ENCODE measurements at places on chromosomes 4 and X.

- DNase-seq: no peak
Observed at GRCh38 chr4:129604632-129605255, 508.8 kb downstream of the C4orf33 start.

DNA sequence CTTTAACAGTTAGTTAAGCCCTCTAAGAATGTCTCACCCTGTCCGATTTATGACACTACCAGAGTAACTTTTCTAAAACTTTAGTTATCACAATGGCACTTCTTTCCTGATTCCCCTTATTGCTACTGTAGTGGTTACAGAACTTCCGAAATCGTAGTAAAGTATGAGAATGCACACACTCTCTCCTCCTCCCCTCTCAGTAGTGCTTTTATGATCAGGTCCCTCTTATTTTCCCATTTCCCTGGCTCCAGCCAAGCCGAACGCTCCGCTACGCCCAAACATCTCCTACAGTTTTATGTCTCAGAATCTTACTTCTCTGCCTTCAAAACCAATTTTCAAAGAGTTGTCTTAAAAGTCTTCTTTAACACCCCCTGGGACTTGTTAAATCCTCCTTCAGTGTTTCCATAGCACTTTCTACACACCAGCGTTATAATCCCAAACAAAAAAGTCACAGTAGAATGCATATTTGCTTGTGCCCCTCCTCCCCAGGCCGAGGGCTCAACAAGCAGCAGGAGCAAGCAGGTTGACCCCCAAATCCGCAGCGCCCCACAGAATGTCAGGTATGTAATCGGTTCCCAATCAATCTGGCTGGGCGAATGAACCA, 671 bp downstream of the HPF1 start:
- no peak for DNase-seq

DNA sequence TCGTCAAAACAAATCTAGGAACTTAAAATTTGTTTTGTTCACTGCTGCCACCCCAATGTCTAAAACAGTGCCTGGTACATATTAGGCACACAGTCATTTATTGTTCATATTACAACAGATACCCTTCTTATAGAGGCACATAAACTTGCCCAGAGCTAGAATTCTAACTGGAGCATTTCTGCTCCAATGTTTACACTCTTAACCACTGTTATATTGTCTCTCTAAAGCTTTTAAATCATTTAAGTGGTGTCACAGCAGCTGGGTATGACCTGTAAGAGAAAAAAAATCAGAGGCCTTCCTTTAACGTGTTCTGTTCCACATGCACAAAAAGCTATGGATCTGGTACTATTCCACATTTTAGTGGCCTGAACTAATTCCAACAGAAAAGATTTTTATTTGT, 3.0 kb downstream of the UBE2D3 start:
- DNase-seq: no peak

DNA sequence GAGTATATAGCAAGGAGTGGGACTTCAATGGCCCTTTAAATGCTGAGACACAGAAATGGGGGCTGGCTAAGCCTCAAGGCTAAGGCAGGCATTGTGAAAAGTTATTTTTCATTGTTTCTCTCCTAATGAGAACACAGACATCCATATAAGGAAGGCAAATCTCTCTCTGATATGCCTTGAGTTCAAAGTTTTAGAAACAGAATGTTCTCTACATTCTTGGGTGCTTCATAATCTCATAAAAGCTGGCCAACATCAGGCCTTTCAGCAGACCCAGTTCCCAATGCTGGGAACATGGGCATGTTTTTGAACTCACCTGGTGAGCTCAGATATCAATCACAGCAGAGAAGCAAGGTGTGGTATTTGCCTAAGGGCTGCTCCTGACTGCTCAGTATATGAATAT, 19.4 kb upstream of the RAB40A start:
- no peak for DNase-seq

- DNase-seq: no peak
Observed at GRCh38 chrX:103999234-103999633, 14.3 kb downstream of the H2BW1 start.

DNA sequence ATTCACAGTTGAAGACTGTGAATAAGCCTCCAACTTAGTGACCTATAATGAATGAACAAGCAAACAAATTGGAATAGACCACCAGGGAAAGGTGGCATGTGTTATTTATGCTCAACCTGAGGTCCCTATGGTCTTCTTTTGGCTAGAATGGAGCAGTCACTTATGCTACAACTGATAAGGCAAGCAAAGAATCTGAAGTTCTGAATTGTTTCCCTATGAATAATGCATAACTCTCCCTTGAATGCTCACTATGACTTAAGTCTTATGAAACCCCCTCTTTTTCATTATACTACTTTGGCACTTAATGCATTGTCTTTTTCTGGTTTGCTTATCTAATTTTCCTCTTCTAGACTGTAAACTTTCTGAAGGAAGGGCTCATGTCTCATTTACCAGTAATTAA, 2.6 kb downstream of the GIMD1 start:
- no peak for DNase-seq

- DNase-seq: no peak
Observed at GRCh38 chrX:9062641-9063040, 28.7 kb upstream of the FAM9B start.

DNA sequence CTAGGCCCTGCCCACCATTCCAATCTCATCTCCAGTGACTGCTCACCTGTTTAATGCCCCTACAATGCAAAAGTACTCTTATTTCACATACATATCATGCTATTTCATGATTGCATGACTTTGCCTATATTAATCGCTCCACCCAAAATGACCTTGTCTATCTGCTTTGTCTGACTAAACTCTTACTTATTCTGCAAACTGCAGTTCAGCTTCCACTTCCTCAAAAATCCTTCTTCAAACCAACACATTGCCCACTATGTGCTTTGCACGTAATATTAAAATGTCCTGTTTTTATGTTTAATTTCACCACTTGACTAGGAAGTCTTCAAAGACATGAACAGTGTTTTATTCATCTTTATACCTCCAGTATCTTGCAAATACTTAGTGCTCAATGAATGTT, 229.6 kb downstream of the OPHN1 start:
- DNase-seq: no peak

DNA sequence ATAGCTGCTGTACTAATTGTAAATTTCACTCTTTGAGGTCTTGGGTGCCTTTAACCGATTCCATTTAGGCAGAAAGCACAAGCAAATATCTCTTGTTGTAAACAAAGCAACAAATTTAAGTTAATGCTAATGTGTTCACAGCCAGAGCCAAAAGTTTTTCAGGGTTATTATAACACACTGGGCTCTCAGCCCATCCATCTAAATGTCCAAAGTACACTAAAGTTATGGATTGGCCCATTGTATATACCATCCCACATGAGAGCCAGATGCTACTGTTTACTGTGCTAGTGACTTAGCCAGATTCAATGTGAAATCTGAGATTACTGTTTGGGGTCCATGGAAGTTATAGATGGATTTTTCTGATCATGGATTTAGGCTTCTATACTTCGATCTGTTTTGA, 186.7 kb downstream of the LARP7 start:
- DNase-seq: no peak

GRCh38 chr4:38985410-38986100, 46.7 kb downstream of the TMEM156 start:
- no peak for DNase-seq

GRCh38 chr4:184401397-184402171, 72.8 kb downstream of the IRF2 start:
- no peak for DNase-seq

GRCh38 chr4:183354219-183354618, 32.0 kb upstream of the CLDN24 start:
- no peak for DNase-seq

GRCh38 chr4:21765810-21766407, 182.7 kb downstream of the KCNIP4 start:
- no peak for DNase-seq

DNA sequence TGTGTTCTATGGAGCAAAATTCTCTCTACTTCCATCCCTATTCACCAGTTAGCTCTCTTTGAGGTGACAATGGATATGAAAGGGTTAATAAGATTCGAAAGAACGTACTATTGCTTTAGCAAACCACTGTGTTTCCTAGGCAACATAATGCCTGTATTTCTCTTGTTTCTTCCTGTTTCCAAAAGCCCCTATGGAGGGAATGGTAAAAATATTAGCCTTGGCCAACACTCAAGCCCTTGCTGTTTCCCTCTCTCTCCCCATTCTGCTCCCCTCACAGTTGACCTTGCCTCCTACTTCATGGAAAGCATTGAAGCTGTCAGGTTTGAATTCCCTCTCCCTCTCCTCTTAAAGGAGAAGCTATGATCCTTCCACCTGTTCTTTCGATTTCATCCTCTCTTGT, 9.6 kb upstream of the PGRMC1 start:
- no peak for DNase-seq

GRCh38 chrX:87968118-87968517, 450.5 kb downstream of the KLHL4 start:
- no peak for DNase-seq

- DNase-seq: no peak
Observed at GRCh38 chrX:10049236-10049635, 82.1 kb downstream of the CLDN34 start.

- no peak for DNase-seq
Observed at GRCh38 chr4:121943941-121944340, 7.9 kb downstream of the TRPC3 start.

DNA sequence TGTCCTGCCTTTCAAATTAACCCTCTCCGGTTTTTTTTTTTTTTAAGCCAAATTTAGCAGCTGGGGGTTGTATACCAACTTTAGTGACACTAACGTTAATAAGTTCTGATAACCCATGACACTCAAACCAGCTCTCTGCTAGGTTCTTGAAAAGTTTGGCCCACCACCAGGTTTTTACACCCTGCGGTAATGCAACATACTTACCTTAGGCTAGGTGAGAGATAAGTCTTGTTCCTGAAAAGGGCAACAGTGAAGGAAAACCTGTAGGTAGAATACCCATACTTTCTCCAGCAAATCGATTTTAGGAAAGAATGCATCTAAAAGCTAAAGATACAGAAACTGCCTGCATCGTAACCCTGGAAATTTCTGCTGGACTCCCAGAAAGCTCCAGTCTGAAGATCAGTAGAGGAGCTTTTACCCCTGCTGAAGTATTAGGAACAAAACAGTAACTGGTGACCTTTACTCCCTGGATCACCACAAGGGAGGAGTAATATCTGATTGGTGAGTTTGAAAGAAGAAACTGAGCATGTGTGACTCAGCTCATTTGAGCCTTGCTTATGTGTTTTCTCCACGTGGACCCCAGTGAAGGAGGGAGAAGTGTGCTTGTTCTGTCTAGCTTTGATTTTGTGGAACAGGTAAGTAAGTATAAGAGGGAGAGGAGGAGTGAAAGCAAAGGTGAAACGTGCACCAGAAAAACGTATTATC, 34.4 kb upstream of the COX18 start:
- no peak for DNase-seq

GRCh38 chrX:71621603-71622002, 3.3 kb upstream of the CXCR3 start:
- no peak for DNase-seq

DNA sequence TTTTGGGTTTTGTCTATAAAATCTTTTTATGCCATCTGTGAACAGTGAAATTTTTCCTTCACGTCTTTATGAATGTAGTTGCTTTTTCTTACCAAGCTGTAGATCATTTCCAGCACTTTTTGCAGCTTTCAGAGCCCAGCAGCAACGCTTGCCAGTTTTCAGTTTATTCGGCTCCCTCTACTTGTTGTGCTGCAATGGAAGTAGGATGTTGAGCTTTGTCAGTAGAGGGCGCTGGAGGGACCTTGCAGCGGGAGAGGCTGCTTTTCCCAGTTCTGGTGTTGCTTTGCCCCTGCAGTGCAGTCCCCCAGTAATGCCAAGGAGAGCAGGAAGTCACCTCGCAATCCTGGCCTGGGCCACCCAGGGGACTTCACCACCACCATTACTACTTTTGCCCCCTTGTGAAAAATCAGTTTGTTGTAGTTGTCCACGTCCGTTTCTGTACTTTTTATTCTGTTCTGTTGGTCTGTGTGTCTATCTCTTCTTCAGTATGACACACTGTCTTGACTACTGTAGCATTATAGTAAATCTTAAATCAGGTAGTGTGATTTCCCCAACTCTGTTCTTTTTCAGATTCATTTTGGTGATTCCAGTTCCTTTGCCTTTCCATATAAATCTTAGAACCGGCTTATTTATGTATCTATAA, 21.8 kb downstream of the CMC4 start:
- no peak for DNase-seq

GRCh38 chrX:9434051-9434550, 30.8 kb upstream of the TBL1X start:
- DNase-seq: no peak

- no peak for DNase-seq
Observed at GRCh38 chr4:113434247-113434587, 327.3 kb downstream of the CAMK2D start.

- DNase-seq: no peak
Observed at GRCh38 chrX:154056770-154057241, 37.1 kb upstream of the IRAK1 start.

DNA sequence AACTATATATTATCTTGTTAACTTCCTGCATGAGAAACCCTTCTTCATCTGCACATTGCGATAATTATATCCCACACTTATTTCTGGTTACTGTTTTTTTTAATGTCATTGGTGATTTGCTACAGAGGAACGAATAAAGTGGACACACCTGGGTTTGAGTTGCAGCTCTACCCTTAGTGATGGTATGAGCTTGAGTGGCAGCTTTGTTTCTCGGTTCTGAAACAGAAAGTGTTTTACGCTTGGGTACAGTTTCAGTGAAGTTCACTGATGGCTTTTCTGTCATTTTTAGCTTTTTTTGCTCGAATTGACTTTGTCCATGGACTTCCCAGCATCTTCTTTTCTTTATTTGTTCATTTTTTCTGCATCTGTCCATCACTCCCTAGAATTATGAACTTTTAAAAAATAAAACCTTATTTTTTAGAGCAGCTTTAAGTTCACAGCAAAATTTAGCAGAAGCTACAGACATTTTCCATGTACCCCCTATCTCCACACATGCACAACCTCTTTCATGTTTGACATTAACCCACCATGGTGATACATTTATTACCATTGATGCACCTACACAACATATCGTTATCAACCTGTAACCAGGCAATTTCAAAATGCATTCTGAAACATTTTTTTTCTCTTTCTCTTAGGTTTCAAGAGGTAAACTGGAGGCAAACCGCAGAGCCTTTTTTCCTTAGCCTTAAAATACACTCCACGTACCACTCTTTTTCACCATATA, 1041.6 kb upstream of the PRKX start:
- DNase-seq: no peak

GRCh38 chrX:21678048-21678612, 20.0 kb upstream of the KLHL34 start:
- DNase-seq: no peak

DNA sequence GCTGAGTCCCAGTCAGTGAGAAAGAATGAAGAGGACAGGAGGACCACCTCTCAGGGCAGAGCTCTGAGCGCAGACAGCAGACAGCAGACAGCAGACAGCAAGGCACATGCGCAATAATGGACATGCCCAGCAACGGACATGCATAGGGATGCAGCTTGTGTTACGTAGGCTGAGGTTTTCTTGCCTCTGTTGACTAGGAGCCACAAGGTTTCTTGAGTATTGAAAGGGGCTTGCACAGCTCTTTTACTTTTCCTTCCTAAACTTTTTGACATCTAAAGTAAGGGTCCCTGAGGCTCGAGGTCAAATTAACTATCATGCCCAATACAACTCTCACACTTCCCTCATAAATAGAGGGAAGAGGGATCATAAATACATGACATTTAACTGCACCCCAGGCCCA, at the start of gene PAGE3:
PAGE3 (minus strand) TSS at position 101 of the 400 bp plus-strand sequence. CDS start 1,013 bp downstream, outside the sequence.
- DNase-seq: no peak

Measured in stimulated activated CD4-positive, alpha-beta T cell treated with anti-CD3 and anti-CD28 coated beads, Interleukin-1b, Interleukin-23, amount 100 ng/mL, for 24 hours (primary cell).